CD8-positive, alpha-beta memory T cell (primary cell): ENCODE measurements at places on chromosomes 13 and 19. TPM values are rescaled to one million over a fixed set of nuclear protein-coding genes. Genes with fewer than 3 reads are reported as not detected.

DNA sequence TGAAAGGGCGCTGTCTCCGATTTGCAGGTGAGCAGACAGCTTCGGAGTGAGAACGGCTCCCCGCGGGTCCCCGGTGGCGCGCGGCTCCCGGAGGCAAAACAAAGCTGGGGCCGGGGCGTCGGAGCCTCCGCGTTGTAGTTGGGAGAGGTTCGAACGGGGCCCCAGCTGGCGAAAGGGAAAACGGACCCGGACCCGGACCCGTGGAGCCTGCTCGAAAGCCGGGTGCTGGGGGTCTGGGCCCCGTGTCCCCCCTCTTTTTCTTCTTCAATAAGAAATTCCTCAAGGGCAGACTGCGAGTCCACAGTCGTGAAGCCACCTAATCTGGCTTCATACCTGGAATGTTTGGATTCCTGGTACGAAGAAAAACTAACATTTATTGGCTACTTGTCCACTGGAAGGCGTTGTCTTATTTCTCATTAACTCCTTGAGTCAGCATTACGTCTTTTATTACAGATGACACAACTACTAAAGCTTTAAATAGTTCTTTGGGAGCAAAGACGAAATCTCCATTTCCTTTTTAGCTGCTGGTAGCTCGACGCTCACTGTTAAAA is 632 bp upstream of the MTIF3 start:
- H3K27ac ChIP-seq = peak overlapping the region; percentile 84
- H3K27me3 ChIP-seq = no peaks in the 10 kb centered on the region
- no peaks in the 10 kb centered on the region for H3K36me3 ChIP-seq
- peak overlapping the region; percentile 87 for H3K4me3 ChIP-seq

DNA sequence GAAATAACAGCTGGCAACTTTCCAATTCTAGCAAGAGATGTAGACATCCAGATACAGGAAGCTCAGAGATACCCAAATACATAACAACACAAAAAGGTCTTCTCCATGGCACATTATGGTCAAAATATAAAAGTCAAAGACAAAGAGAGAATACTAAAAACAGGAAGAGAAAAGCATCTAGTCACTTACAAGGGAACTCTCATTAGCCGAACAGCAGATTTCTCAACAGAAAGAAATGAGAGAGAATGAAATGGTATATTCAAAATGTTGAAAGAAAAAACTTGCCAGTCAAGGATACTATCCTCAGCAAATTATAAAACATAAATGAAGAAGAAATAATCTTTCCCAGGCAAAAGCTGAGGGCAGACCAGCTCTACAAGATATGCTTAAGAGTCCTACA is 12.4 kb downstream of the ZNF780A start:
- no peaks in the 10 kb centered on the region for H3K27me3 ChIP-seq
- no peak for DNase-seq
- peaks cover 81% of the 10 kb centered on the region for H3K36me3 ChIP-seq
- no peak overlapping the region for H3K27ac ChIP-seq
- no peak overlapping the region for H3K4me3 ChIP-seq
- H3K4me1 ChIP-seq = no peaks in the 10 kb centered on the region

DNA sequence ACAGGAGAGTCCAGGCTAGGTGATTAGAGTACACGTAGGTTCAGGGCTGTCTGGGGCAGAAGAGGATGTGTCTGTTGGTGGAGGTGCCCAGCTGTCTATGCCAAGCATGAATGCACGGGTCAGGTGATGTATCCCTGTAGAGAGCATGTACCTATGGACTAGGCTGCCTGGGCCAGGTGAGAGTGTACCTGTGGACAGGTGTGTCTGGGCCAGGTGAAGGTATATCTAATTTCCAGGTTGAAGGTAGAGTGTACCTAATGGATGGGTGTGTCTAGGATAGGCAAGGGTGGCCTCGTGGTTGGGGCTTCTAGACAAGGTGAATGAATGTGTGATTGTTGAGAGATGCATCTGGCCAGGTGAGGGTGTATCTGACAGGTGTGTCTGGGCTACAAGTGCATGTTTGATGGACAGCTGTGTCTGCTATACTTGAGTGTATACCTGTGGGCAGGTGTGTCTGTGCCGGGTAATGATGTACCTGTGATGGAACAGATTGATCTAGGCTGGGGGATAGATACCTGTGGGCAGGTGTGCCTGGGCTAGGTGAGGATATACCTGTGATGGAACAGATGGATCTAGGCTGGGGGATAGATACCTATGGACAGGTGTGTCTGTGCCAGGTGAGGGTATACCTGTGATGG is 15.5 kb upstream of the ZNF414 start:
- no peaks in the 10 kb centered on the region for H3K27me3 ChIP-seq
- peaks cover 41% of the 10 kb centered on the region for H3K36me3 ChIP-seq
- H3K27ac ChIP-seq = no peak overlapping the region
- no peak for DNase-seq
- H3K4me3 ChIP-seq = no peak overlapping the region

DNA sequence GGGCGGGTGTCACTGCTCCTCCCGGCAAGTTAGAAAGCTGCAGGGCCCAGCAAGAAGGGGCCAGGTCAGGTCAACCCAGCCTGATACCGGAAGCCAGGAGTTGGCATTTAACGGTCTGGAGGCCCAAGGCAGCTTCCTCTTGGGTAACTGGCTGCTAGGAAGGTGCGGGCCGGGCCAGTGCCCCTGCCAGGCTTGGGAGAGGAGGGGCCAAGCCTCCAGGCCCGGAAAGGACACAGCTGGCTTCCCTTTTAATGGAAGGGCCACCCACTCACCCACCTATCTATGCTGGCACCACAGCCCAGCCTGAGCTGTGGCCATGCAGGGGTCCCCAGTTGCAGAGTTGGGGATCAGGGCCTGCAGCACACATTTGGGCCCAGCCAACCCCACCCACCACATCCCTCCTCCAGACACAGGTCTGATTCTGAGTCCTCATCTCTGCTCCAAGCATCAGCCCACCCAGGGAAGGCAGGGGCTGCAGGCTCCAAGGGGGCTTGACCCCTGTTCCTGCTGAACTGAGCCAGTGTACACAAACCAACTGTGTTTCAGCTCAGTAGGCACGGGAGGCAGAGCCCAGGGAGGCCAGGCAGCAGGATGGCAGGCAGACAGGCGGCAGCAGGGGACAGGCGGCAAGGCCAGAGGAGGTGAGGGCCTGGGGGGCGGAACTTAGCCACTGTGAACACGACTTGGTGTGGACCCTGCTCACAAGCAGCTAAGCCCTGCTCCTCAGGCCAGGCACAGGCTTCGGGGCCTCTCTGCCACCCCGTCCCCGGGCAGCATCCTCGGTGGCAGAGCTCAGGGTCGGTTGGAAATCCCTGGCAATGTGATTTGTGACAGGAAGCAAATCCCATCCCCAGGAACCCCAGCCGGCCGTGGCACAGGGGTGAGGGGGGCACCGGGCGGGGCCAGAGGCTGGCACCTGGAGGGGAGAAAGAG is 40.8 kb downstream of the ZSWIM4 start:
- H3K27ac ChIP-seq = peak overlapping the region; percentile 76
- H3K4me1 ChIP-seq = peaks cover 69% of the 10 kb centered on the region
- no peak for DNase-seq
- H3K4me3 ChIP-seq = peak overlapping the region; percentile 36

DNA sequence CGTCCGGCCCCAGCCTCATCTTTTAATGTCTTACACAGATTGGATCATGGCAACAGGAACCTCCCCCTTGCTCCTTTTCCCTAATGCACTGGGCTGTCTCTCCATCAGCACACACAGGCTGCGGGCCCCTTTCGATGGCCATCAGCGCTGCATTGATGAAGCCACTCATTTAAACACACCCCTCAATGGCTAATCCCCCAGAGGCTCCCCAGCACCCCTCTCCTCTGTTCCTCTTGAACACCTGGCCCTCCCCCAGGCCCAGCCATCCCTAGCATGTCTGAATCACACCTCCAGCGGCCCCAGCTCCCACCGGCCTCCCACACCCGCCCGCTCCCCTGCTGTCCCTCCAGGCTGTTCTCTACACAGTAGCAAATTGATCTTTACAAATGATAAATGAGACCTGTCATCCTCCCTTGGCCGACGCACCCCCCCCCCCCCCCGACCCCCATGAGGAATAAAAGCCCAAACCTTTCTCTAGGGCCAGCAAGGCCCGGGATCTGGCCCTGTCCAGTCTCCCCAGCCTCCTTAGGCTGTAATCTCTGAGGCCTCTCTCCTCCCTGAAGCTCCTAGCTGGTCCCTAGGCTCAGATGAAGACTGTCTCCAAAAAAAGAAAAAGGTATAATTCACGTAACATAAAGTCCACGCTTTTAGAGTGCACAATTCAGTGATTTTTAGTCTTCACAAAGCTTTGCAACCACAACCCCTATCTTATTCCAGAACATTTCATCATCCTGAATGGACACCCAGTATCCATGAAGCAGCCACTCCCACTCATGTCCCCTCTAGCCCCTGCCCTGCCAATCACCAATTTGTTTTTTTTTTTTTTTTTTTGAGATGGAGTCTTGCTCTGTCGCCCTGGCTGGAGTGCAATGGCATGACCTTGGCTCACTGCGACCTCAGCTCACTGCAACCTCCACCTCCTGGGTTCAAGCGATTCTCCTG is 7.4 kb downstream of the RPL28 start:
- DNase-seq = no peak
- H3K27ac ChIP-seq = no peak overlapping the region
- no peaks in the 10 kb centered on the region for H3K27me3 ChIP-seq
- H3K4me1 ChIP-seq = peaks cover 21% of the 10 kb centered on the region
- H3K36me3 ChIP-seq = peaks cover 10% of the 10 kb centered on the region

Gene TBXA2R
- 2.4 TPM for total RNA-seq

DNA sequence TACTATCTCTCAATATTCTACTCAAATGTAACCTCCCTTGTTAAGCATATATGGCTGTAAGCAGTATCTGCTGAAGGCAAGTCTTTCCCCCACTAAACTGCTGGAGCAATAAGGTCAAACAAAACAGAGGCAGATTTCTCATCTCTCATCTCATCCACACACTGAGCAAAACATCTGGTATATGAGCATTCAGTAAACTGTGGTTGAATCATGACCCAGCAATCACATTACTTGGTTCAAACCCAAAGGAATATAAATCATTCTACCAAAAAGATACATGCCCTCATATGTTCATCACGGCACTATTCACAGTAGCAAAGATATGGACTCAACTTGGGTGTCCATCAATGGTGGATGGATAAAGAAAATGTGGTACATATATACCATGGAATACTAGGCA is 344.4 kb downstream of the SUCLA2 start:
- no peak overlapping the region for H3K27ac ChIP-seq
- no peak for DNase-seq
- H3K27me3 ChIP-seq = no peaks in the 10 kb centered on the region
- H3K36me3 ChIP-seq = no peaks in the 10 kb centered on the region
- no peaks in the 10 kb centered on the region for H3K4me1 ChIP-seq

DNA sequence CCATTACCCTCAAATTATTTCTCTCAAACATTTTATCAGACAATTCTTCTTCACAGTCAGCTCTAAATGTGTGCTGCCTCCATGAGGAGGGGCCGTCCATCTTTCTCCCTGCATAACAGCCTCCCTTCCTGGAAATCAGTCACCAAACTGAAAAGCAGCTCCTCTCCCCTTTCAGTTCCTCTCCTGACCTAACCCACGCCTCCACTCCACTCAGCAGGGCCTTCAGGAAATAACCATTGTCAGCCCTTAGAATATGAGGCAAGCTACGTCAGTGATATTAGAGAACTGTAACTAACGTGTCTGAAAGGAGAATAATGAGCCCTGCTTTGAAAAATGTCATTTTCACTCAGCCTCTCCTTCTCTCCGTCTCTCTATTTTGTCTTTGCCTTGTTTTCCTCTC is 116.2 kb downstream of the OLFM4 start:
- H3K4me3 ChIP-seq = no peak overlapping the region
- H3K4me1 ChIP-seq = no peaks in the 10 kb centered on the region
- no peaks in the 10 kb centered on the region for H3K27me3 ChIP-seq
- no peak overlapping the region for H3K27ac ChIP-seq

- H3K4me3 ChIP-seq = no peak overlapping the region
- no peak for DNase-seq
- H3K4me1 ChIP-seq = no peaks in the 10 kb centered on the region
- H3K27me3 ChIP-seq = no peaks in the 10 kb centered on the region
Measured at GRCh38 chr13:85528491-85529217, 270.6 kb downstream of the SLITRK6 start.

- no peak for DNase-seq
- H3K4me1 ChIP-seq = peaks cover 13% of the 10 kb centered on the region
- no peaks in the 10 kb centered on the region for H3K36me3 ChIP-seq
- no peaks in the 10 kb centered on the region for H3K27me3 ChIP-seq
- H3K4me3 ChIP-seq = no peak overlapping the region
Measured at GRCh38 chr13:113161433-113161832, 3.0 kb downstream of the PROZ start.

DNA sequence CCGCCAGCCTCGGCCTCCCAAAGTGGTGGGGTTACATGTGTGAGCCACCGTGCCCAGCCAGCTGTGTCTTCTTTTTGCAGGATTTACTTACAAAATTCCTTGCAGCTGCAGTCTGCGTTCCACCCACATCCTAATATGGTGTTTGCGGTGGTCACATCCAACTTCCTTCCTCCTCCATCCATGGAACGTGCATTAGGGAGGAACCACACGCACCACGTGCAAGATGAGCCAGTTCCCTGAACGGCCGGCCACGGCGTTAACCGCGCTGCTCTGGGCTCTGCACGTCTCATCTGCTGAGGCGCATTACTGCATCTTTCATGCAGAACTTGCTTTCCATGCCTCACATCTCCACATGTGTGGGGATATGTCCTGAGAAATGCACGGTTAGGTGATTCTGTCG is 13.0 kb upstream of the SIGLEC11 start:
- peaks cover 8% of the 10 kb centered on the region for H3K36me3 ChIP-seq
- DNase-seq = no peak
- peaks cover 2% of the 10 kb centered on the region for H3K27me3 ChIP-seq
- H3K27ac ChIP-seq = no peak overlapping the region
- no peak overlapping the region for H3K4me3 ChIP-seq

Gene LRCH1
- total RNA-seq = 16.7 TPM

GRCh38 chr19:31276831-31277230 is 72.4 kb downstream of the TSHZ3 start:
- H3K27ac ChIP-seq = no peak overlapping the region
- no peaks in the 10 kb centered on the region for H3K36me3 ChIP-seq
- H3K4me1 ChIP-seq = no peaks in the 10 kb centered on the region
- H3K27me3 ChIP-seq = no peaks in the 10 kb centered on the region
- no peak for DNase-seq
- no peak overlapping the region for H3K4me3 ChIP-seq

Gene TPP2
- total RNA-seq = 74.0 TPM
